ENCODE measurements at places on chromosomes 13 and 19.
A peak's percentile ranks its signal among the peaks of the same experiment; 100 is the strongest.

DNA sequence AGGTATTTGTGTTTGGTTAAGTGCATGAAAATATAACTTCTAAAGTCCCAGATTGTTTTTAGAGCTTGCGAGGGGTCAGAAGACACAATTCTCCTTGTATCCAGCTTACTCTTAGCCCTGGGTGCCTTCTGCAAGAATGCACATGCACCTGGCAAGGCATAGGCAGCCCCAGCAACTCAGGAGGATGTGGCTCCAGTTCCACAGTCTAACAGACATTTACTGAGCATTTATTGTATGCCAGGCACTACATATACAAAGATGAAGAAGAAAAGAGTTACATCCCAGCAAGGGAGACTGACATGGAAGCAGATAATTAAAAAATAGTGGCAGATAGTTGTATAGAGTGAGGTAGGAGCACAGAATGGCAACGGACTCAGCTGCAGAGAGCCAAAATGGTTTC is 101.1 kb upstream of the FRY start:
- DNase-seq: no peak

- no peak for DNase-seq
Measured at GRCh38 chr19:49339301-49340068, 4.3 kb downstream of the CD37 start.

GRCh38 chr19:56642711-56643459 is at the start of gene SMIM17:
SMIM17 (plus strand) TSS chr19:56643159; CDS start chr19:56645668, 2,509 bp downstream.
- DNase-seq: no peak

DNA sequence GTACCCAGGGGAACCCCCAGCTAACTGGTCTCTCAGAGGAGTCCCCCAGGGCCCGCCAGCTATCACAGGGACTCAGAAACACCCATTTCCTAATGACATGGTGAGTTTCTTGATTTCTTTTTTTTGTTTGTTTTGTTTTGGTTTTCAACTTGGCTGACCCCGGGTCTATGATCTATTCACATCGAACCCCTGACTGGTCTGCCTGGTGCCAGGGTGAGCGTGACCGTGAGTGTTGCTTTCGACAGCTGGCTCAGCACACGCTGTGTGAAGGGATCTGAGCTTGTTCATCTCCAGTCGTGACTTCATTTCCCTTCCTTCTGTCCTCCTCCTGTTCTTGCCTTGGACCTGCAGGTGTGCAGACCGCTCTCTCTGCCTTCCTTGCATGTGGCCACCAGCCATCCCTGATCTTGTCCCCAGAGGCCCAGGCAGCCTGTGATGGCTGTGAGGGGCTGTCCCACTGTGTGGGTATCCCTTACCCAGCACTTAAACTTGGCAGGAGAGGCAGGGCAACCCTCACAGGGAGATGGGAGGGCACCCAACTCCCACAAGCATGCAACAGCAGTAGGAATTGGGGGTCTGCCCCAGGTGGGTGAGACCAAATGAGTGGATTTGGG is 26.2 kb downstream of the TMEM161A start:
- no peak for DNase-seq

DNA sequence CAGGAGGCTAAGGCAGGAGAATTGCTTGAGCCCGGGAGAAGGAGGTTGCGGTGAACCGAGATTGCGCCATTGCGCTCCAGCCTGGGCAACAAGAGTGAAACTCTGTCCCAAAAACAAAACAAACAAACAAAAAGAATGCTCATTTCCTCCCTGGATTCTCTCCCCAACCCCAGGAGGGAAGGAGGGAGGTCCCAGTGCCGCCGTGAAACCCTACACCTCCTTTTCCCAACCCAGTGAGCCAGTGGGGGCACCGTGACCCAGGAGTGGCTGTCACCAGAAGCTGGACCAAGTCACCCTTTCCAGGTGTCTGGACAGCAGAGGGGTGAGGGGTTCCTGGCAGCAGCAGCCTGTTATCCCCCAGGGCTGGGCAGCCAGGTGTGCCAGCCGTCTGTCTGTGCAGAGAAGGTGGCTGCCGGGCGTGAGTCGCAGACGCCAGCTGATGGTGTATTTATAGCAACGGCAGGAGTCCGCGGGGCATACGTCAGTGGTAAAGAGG is 23.5 kb downstream of the NFIC start:
- DNase-seq: no peak

GRCh38 chr13:64457976-64458375 is 2772.2 kb downstream of the PCDH9 start:
- DNase-seq: no peak

DNA sequence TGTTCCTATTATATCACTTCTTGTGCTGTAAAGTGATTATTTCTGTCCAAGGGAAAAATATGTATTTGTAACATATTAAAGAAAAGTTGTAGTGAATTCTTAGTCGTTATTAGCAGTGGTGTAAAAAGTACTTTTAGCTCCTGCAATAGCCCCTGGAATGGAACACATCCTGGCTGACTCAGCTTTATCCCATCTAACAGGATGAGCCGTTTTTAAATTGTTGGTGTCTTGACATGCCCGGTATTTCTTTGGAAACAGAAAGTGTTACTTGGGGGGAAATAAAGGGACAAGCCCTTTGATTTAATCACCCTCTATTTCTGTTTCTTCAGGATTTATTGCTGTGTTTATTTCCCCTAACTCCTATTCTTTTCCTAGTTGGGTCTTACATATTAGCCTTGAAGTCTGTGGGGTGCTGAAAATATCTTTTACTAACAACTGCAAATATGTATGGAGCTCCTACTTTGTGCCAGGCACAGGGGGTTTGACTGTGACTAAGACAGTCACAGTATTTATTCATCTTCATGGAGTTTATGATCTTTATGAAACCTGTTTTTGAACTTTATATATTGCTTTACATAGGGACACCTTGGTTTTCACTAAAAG is 17.9 kb downstream of the COG3 start:
- no peak for DNase-seq

GRCh38 chr19:46384396-46384795 is 29.0 kb downstream of the CCDC8 start:
- no peak for DNase-seq

GRCh38 chr19:39679791-39680168 is 24.1 kb downstream of the LGALS16 start:
- DNase-seq: peak; percentile 60

GRCh38 chr19:41998246-41999020 is 4.4 kb upstream of the ATP1A3 start:
- peak; percentile 45 for DNase-seq

DNA sequence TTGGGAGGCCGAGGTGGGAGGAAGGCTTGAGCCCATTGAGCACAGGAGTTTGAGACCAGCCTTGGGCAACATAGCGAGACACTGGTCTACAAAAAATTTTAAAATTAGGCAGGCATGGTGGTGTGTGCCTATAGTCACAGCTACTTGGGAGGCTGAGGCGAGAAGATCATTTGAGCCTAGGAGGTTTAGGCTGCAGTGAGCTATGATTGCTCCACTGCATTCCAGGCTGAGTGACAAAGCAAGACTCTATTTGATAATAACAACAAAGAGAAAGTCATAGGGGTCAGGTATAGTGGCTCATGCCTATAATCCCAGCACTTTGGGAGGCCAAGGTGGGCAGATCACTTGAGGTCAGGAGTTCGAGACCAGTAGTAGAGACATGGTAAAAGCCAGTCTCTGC is 4.6 kb upstream of the SLC44A2 start:
- no peak for DNase-seq

GRCh38 chr13:29503041-29503837 is 92.2 kb downstream of the SLC7A1 start:
- peak; percentile 2 for DNase-seq

GRCh38 chr13:29569253-29570050 is 26.0 kb downstream of the SLC7A1 start:
- DNase-seq: no peak

- DNase-seq: no peak
Measured at GRCh38 chr13:107379407-107380155, 811.6 kb upstream of the ARGLU1 start.

DNA sequence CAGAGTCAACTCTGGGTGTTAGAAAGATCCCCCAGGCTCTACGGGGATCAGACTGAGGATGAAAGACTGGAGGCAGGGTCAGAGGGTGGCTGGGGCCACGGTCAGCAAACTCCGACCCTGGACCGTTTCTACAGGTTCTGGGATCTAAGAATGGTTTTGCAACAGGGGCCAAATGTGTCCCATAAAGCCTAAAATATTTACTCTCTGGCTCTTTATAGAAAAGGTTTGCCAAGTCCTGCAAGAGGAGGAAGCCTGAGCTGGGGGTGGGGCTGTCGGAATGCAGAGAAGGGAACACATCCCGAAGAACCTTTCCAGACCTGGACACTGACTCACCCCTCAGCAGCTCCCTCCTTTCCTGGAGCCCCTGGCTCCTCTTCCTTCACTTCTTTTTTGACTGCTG is 20.7 kb downstream of the LIG1 start:
- no peak for DNase-seq

DNA sequence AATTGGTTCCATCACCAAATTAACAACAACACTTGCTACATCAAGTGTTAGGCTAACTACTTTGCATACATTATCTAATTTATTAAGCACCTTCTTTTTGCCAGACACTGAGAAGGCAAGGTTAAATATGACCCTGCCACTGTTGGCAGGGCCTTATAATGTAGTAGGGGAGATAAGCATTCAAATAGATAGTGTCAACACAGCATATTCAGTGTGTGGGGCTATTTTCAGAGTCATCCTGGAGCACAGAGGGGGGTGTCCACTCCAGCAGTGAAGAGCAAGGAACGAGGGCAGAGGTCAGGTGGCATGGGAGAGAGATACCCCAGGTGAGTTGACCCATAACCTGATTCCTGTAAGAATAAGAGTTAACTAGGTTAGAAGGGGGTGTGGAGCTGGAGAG is 121.6 kb downstream of the COG6 start:
- no peak for DNase-seq

GRCh38 chr19:51461723-51462161 is 3.5 kb upstream of the SIGLEC8 start:
- DNase-seq: no peak

GRCh38 chr19:58428617-58429016 is 11.3 kb downstream of the ZNF132 start:
- DNase-seq: no peak

Data from stimulated activated CD4-positive, alpha-beta T cell treated with anti-CD3 and anti-CD28 coated beads, Interleukin-12 subunit alpha, Interleukin-12 subunit beta, amount 100 ng/mL, for 48 hours (primary cell).